Right renal cortex interstitium (tissue), 3 donors: ENCODE measurements at places on chromosomes 2 and 18. TPM values are rescaled to one million over a fixed set of nuclear protein-coding genes. Genes with fewer than 3 reads are reported as not detected.

Gene ETAA1
- 29.3 TPM for polyA plus RNA-seq

GRCh38 chr18:8455661-8456614 is 153.3 kb upstream of the RAB12 start:
- no peak for DNase-seq

GRCh38 chr18:23921716-23922285 is 92.8 kb upstream of the TTC39C start:
- no peak for DNase-seq

- no peak for DNase-seq
These were observed 45.9 kb upstream of the KCNF1 start for GRCh38 chr2:10865841-10866240.

GRCh38 chr18:31789409-31789808 is 28.7 kb upstream of the SLC25A52 start:
- no peak for DNase-seq

DNA sequence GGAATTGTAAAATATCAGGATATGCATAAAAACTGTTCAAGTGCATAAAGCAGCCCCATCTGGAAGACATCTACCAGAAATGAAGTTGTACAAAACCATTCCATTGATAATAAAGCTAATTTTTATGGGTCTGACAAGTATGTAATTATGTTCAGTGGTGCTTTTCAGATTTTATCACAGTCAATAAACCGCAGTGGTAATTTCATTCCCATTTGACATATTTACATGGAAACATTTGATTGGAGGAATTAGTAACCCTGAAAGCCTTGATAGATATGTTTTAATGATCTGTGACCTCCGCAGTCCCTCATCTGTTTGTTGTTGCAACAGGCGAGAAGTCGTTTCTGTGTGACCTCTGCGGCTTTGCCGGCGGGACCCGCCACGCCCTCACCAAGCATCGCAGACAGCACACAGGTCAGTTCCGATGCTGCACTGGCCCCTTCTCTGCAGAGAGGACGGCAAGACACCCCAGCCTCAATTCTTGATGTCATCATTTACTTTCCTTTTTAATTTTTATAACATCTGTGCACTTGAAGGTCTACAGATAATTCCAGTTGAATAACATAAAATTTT is 283.1 kb downstream of the ZNF407 start:
- no peak for DNase-seq

DNA sequence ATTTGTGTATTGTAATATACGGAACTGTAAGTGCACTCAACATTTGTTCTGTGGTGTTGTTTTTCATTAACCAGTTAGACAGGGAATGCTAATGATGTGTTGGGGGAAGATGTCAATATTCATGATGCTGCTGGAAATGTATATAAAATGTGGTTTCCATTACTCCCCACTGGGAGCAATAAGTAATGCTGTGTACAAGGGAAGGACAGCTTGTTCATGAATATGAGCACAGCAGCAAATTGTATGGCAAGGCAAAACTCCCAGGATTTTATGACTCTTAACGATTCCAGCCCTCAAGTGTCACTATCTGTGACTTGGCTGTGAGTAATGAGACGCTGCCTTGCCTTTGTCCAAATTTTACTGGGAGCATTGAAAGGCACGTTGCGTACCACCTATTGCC is 312.4 kb upstream of the DDX18 start:
- no peak for DNase-seq
